Activated T-helper 2 cell treated with anti-CD3 and anti-CD28 coated beads, Interferon-gamma antibody, Interleukin-2, Interleukin-4, amounts not matched to agents 10 μg/mL and 5 μg/mL and 100 μg/mL, durations not matched to agents 14 hours and 24 hours and 36 hours (primary cell): ENCODE measurements at places on chromosomes 12 and 14. TPM values are rescaled to one million over a fixed set of nuclear protein-coding genes. Genes with fewer than 3 reads are reported as not detected.
A peak's percentile ranks its signal among the peaks of the same experiment; 100 is the strongest.

DNA sequence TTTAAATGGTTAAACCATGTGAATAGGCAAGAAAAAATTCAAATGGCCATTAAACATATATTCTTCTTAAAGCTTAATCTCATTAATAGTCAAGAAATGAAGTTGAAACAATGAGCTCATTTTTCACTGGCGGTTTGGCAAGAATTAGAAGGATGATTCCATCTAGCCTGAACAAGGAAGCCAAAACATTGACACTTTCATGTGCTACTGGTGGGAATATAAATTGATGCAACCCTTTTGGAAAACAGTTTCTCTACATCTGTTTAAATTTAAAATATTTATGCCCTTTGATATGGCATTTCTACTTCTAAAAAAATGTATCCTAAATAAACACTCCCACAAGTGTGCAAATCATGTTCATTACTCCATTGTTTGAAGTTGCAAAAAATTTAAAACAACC, 174.7 kb upstream of the HIF1A start:
- DNase-seq, result no peak

DNA sequence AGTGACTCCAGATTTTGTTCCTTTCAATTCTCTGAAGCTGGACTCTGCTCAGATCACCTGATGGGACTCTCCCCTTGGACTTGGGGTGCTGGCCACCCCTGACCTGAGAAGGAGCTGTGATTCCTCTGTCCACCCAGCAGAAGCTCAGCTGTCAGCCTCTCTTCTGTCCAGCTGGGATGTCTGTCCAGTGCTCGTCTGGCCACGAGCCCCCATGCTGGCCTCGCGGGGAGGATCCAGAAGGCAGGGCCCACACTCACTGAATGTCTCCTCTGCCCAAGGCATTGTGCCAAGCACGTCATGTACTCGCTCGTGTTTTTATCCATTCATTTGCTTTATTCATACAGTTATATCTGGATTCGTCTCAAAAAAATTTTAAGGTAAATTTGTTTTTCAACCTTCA, 14.2 kb upstream of the SLC24A4 start:
- DNase-seq, result no peak

DNA sequence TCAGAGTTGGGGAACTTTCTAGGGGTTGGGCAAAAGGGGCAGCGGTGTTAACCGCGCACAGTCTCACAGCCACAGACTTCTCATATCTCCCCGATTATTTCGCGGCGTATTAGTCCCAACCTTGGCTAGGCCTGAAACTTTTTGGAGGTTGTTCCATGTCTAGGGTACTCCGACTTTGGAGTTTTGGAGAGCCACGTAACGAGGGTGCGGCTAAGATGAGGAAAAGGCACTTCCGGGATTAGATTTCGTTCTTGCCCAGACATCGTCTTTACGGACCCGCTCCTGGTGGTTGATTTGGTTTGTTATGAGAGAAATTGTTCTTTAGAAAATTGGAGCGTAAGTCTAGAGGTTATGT, 513 bp downstream of the CCNK start:
- peak; percentile 28 for DNase-seq

DNA sequence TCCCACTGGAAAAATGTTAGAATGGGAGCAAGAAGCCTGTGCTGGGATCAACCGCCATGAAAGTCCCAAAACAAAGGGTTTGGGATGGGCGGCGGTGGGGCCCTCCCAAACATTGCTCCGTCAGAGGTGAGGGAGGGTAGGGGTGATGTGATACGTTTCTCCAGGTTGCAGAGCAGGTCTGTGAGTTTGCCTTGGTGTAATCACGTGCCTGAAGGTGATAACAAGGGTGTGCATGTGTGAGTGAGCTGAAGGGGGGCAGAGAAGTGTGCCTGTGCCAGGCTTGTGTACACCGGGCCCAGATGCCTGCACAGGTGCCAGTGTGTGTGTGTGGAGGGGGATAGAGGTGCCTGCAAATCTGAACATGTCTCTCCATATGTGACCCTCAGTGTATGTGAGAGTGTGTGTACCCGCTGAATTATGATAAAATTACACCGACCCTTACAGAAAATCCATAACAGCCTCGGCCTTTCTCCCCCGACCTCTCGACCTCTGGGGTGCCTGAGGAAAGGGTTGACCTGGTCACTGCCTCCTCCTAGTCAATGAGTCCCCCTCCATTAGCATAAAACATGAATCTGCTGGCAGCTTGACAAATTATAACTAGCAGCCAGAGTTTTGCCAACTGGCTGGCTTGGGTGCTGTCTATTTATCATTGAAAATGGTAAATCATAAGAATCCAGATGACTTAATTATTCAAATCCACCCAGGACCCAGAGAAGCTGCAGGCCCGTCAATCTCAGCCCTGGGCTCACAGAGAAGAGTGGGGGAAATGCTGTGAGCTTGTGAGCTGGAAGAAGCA, 55.6 kb downstream of the SMUG1 start:
- no peak for DNase-seq

The SYT1 gene
- total RNA-seq, result not detected in 2 replicates

DNA sequence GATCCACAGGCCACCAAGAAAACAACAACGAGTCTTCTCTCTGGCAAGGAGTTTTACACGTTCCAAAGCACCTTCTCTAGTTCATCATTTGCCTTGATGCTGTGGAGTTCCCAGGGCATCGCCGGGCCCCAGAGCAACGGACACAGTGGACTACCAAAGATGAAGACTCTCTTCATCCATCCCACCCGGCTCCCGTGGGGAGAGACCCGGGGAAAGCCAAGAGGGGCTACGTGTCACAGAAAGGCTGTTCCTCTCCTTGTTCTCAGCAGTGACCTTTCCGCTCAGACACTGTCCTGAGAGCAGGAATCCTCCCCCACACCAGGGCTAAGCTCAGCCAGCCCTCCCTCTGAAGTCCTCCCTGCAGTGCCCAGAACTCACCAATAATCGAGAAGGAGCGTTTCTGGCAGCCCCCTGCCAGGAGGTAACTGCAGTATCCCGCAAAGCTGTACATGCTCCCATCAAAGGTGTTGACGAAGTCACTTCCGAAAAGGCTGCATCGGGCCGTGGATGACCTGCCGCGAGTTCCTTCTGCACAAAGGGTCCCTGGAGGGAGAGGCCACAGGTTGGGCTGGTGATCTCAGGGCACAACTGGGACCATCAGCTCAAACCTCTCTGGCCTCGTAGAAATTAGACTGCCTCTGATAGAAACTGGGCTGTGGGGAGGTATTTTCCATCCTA, 3.5 kb downstream of the VWF start:
- DNase-seq, result no peak

GRCh38 chr12:123319826-123320225, 44.8 kb downstream of the SBNO1 start:
- DNase-seq, result no peak

- DNase-seq, result no peak
These were observed 976.7 kb upstream of the TMEM132C start for GRCh38 chr12:127290251-127290650.

The MVK gene
- 28.7 and 33.6 TPM in 2 replicates for total RNA-seq

GRCh38 chr12:125503128-125503527, 437.9 kb downstream of the AACS start:
- DNase-seq, result no peak

DNA sequence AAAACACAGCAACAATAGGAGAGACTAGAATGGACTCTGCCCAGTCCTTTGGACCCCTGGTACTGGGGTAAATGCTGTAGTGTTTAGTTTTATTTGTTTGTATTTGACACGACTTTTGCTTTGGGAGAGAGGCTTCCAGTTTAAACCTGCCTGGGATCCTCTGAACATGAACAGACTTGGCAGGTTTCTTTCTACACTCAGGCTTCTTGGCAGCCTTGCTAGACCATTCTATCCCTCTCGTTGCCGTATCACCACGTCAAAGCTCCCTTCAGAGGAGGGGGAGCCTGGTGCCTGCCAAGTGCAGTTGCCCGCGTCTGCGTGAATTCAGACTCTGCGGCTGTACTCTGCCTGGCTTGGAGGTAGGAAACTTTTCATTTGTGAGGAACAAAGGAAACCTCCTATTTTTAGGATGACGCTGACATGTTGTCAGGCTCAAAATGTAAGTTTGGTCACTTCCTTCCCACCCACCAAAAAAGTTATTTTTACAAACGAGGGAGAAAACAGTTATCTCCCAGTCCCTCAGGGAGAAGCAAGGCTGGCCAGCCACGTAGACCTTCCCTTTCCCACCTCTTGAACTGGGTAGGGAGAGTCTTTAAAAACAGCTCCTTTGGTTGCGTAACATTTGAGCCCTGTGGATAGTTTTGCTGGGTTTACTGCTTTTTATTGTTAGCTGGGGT, 25.9 kb downstream of the CD9 start:
- DNase-seq, result no peak

- no peak for DNase-seq
These were observed 9.1 kb downstream of the ABCD2 start for GRCh38 chr12:39610436-39611025.

The FBXO34 gene
- 19.7 and 23.0 TPM in 2 replicates for total RNA-seq

DNA sequence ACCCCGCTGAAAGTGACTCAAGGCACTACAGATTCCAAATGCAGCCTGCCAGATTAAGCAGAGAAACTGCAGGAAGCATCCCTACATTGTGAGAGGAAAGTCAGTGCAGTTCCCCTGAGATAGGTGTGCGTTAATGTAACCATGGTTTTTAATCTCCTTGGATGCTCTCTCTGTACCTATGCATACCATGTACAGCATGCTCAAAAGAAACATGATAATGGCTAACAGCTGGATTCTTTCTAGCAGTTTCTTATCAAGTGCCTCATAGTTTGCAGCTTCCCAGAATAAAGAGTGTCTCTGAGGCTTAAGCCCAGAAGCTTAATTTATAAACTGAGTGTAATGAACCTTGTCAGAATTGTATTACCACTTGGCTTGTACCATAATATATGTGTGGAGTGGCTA, 17.1 kb upstream of the MDM1 start:
- no peak for DNase-seq

- DNase-seq, result no peak
These were observed 170.1 kb upstream of the FKBP4 start for GRCh38 chr12:2624543-2625288.
